ENCODE measurements at places on chromosomes 1 and 21. TPM values are rescaled to one million over a fixed set of nuclear protein-coding genes. Genes with fewer than 3 reads are reported as not detected.

- no peak for DNase-seq
These were observed 96.2 kb downstream of the DPYD start for GRCh38 chr1:97824624-97825023.

DNA sequence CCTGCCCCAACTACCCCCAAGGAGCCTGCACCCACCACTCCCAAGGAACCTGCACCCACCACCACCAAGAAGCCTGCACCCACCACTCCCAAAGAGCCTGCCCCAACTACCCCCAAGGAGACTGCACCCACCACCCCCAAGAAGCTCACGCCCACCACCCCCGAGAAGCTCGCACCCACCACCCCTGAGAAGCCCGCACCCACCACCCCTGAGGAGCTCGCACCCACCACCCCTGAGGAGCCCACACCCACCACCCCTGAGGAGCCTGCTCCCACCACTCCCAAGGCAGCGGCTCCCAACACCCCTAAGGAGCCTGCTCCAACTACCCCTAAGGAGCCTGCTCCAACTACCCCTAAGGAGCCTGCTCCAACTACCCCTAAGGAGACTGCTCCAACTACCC, 67.6 kb downstream of the TPR start:
- no peak for DNase-seq

- no peak for DNase-seq
These were observed 12.4 kb upstream of the TMEM183A start for GRCh38 chr1:202994756-202995155.

Gene NCMAP
- total RNA-seq = 0.76 TPM

DNA sequence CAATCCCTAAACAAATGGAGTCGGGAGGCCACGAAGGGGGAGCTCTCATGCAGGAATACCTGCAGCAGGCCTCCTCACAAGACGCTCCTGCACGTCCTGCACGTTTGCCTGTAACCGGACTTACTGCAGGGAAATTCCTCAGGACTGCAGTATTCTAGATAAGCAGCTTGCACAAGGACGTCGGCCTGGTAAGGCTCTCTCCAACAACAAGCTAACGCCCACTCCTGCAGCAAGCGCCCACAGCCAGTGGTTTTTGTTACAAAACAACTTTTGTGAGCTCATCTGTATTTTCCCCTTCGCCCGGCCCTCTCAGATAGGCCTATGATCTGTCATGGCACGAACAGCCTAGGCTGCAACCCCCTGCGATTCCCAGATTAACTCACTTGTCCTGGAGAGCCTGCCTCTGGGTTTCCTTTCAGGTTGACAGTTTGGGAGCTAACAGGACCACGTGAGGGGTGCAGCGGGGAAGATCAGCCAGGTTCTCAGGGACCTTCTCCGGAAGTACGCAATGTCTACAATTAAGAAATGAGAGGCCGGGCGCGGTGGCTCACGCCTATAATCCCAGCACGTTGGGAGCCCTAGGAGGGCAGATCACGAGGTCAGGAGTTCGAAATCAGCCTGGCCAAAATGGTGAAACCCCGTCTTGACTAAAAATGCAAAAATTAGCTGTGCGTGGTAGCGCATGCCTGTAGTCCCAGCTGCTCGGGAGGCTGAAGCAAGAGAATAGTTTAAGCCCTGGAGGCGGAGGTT, 921 bp upstream of the MIB2 start:
- DNase-seq = peak; percentile 58

Gene ZNF695
- total RNA-seq = 1.7 TPM

- DNase-seq = no peak
These were observed 548.1 kb downstream of the LTN1 start for GRCh38 chr21:28444557-28444956.

Gene ATAD3C
- 2.8 TPM for total RNA-seq

DNA sequence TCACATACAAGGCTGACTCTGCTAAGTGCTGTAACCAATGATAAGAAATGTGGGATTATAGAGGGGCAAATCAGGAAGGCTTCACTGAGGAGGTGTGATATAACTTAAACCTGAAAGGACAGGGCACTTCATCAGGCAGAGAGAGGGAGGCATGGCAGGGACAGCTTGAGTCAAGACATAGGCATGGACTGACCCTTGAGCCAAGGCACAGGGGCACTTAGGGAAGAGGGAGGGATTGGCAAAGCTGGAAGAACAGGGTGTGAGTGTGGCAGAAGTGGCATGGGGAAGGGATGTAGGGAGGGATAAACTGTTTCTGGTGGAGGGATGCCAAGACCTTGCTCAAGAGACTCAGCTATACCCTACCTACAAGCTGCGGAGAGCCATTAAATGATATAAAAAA, 81.3 kb downstream of the PLXNA2 start:
- DNase-seq = no peak

All from activated T-cell treated with anti-CD3 and anti-CD28 coated beads, Interleukin-2, amount 50 U/mL, for 72 hours (primary cell).